Stimulated activated CD8-positive, alpha-beta memory T cell treated with anti-CD3 and anti-CD28 coated beads, Interleukin-4, amount 100 ng/mL, for 1 hour (primary cell): ENCODE measurements at places on chromosomes 1 and 21.

- no peak for DNase-seq
Measured at GRCh38 chr1:183593356-183593755, 3.1 kb upstream of the NCF2 start.

DNA sequence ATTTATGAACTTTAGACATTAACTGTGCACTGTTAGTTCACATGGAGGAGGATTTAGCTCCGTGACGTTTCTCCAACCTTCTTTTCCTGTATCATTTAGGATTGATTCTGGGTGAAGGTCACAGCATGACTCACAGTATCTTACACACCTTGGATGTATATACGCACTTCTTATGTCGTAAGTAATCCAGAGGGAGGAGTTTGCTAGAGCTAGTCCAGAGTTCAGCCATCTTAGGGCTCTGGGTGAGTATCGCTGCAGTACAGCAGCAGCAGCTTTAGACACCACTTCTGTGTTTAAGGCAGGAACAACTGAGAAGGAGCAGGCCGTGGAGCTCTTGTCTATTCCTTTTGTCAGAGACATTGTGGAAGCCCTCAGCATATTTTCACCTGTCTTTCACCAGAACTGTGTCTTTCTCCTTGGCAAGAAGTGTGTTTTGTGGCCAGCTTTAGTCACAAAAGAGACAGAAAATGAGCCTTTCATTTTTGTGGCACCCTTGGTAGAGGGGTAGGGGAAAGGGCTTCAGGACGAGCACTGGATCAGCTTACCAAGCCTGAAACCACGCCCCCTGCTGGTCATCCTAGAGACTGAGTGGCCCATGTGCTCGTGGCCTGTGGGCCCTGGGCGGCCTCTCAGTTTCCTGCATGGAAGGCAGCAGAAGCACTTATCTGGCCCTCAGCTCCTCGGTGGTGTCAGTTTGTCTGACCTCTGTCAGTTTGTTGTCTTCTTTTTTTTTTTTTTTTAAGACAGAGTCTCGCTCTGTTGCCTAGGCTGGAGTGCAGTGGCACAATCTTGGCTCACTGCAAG, 64.0 kb downstream of the ADARB1 start:
- DNase-seq: peak; percentile 41

- peak; percentile 12 for DNase-seq
Measured at GRCh38 chr1:161486806-161487741, 18.2 kb upstream of the FCGR2A start.

- DNase-seq: no peak
Measured at GRCh38 chr21:39182484-39183271, 573 bp downstream of the PSMG1 start.

GRCh38 chr1:62891956-62892562, 108.1 kb downstream of the ATG4C start:
- no peak for DNase-seq

- DNase-seq: no peak
Measured at GRCh38 chr1:66359815-66360214, 174.1 kb upstream of the SGIP1 start.

- no peak for DNase-seq
Measured at GRCh38 chr21:33993286-33994231, 78.0 kb upstream of the ATP5PO start.

DNA sequence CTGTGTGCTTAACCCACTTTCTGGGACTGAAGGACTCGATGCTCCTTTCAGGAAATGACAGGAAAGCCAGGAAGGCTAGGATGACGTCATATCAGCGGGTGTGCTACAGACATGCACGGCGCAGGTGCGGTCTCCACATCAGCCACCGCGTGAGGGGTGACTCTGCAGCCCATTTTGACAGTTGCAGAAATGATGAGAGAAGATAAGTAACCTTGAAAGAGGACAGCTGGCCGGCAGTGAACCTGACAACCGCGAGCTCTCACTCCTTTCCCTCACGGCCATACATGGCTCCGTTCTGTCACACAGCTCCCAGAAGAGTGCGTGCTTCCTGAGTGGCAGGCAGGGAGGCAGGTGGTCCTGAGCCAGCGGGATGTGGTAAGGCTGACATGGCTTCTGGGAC, 1.7 kb upstream of the KRTAP10-5 start:
- DNase-seq: no peak

DNA sequence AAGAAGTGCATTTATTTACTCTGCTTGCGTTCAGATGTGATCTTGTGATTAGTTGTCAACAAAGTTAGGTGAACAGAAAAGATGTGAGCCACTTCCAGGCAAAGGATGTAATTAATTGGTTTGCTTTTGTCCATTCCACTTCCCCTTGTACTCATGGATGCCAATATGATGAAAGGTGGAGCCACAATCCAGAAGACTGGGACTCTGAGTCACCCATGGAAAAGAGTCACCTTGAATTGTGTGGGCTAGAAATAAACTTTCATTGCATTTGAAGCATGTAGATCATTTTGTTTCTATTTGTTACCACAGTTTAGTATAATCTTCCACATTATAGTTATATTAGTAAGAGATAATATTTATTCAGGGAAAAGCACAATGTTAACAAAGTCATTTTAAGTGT, 684.2 kb downstream of the LTN1 start:
- no peak for DNase-seq

- no peak for DNase-seq
Measured at GRCh38 chr1:9378801-9379200, 86.1 kb downstream of the SPSB1 start.

DNA sequence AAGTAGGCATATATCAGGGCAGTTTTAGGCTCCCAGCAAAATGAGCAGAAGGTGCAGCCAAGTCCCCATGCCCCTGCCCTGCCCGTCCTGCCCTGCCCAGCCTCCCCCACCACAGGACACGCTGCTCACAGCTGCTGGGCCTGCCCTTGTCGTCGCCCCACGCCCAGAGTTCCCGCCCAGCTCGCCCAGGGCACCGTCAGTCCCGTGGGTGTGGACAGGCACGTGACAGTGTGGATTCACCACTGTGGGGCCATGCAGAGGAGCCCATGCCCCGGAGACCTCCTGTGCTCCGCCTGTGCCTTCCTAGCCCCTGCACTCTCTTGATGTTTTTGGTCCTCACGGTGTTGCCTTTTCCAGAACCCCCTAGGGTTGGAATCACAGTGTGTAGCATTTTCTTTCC, 7.0 kb downstream of the FAAP20 start:
- no peak for DNase-seq

GRCh38 chr1:27600498-27601175, 3.3 kb downstream of the AHDC1 start:
- DNase-seq: no peak

GRCh38 chr1:182211386-182211785, 149.9 kb upstream of the ZNF648 start:
- no peak for DNase-seq

- no peak for DNase-seq
Measured at GRCh38 chr1:202551683-202552082, 158.6 kb downstream of the SYT2 start.

DNA sequence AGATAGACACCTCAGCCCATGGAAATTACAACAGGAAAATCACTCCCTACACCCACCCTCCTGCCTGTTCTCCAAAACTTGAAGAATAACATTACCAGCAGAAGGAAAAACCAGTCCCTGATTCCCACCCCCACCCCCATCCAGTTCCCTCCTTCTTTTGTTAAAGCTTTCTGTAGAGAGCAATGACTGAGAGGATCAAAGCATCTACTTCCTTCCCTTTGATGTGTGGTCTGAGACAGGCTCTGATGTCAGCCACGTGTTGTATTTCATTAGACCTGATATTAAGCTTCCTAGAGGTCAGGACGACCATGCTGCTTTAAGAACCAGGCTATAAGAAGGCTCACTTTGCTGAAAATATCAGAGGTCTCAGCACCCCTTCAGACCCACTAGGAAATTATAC, 73.9 kb upstream of the HAO2 start:
- DNase-seq: no peak

- DNase-seq: peak; percentile 17
Measured at GRCh38 chr21:29376556-29376955, 77.8 kb downstream of the BACH1 start.

DNA sequence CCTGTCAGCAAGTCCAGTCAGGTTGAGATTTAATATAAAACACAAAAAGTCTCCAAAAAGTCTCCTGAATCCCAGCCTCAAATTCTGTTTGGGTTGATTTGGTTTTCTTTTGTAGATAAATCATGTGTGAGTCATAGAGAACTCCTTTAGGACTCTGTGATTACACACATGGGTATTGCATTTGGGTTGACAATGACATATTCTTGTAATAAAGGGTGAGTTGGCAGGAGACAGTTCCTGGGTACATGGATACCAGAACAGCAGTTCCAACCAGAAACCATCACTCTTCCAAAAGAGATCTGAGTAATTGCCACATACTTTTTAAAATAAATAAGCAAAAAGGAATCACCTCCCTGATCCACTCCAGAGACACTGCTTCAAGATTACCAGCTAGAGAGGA, 8.9 kb downstream of the CR2 start:
- no peak for DNase-seq

DNA sequence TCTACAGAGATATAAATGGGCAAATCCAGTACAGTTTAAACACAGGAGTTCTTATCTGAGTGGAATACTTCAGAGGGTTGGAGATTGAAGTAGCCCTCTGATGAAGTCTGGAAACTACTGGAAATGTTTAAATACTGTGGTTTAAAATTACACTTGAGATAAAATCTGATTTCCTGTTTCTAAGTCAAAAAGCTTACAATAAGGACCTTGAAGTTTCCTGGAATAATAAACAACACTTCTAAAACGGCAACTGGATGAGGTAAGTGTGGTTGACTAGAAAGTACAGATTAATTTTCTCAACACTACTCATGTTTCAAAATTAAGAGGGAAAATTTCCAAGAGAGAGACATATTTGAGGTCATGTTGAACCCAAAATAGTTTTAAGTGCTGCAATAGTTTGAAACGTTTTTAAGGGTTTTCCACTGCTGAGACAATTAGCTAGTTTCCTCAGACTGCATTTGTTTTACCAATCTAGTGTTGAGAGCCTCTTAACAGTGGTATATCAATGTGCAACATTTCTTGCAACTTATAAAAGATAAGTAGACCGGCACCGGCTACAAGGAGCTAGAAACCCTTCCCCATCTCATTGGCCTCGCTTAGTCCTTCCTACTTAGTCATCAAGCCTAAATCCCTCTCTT, 27.4 kb downstream of the KCNA3 start:
- no peak for DNase-seq

DNA sequence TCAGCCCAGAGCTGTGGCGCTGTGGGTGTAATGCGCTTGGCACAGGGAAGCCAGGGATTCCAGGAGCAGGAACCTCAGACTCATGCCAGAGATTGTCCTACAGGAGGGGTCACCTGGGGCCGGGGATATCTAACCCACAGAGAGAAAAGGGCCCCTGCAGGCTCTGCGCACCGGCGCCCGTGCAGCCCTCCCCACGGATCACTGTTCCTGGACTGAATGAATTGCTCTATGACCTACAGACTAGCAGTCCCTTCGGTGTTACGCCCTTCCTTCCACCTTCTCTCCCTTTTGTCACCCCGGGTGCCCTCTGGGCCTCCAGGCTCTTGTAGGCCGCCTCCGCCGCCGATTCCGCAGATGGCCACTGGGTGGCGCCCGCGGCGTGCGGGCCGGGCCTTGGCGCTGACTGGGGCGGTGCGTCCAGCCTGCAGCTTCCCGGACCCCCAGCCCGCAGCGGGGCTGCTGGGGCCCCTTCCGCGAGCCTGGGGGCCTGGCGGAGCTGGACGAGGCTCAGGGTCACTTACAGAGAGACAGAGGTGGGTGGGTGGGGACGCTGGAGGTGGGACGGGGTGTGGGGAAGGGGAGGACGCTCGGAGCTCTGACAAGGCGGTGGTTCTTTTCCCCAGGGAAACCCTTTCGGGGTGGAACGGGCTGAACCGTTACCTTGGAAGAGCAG, 101.3 kb downstream of the IER5 start:
- DNase-seq: peak; percentile 46

GRCh38 chr1:39396671-39397070, 94.8 kb upstream of the BMP8A start:
- no peak for DNase-seq

- no peak for DNase-seq
Measured at GRCh38 chr1:42990757-42991346, 32.2 kb upstream of the SLC2A1 start.

DNA sequence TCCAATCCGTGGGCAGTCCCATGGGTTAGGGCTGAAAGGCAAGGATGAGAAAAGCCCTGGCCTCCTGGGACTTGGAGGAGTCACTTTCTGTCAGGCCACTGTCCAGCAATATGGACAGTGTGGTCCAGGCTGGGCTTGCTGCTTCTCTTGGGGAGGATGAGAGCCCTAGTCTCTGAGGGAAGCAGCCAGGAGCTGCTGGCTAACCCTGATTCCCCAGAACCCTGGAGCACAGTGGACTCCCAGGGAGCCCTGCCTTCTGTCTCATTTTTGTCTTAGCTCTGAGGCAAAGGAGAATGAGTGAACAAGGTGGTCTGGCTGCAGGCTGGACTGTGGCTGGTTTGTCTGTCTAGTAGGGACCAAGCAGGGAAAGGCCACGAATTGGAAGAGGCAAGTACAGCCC, 23.8 kb upstream of the EDN2 start:
- no peak for DNase-seq

GRCh38 chr1:53552981-53553733, 94.0 kb downstream of the DMRTB1 start:
- no peak for DNase-seq

- no peak for DNase-seq
Measured at GRCh38 chr1:61337981-61338848, 255.9 kb downstream of the NFIA start.

GRCh38 chr1:244271691-244272308, 179.9 kb downstream of the ADSS2 start:
- no peak for DNase-seq

DNA sequence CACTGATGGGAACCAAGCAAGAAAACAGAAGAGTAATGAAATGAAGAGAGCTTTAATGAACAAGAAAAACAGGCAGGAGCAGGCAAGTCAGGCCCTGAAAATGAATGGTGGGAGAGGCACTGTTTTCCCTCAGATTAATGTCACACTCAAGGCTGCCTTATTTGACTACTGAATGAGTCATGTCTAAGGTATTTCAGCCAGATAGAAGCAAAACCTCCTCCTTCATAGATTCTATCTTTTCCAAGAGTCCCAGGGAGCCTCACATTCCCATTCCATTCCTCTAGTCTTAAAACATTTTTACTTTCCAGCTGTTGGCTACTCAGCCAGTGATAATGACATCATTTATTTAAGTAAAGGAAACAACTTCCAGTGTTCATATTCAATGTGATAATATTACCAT, 228.4 kb upstream of the NRIP1 start:
- no peak for DNase-seq

- no peak for DNase-seq
Measured at GRCh38 chr21:26883768-26884167, 38.6 kb upstream of the ADAMTS1 start.

DNA sequence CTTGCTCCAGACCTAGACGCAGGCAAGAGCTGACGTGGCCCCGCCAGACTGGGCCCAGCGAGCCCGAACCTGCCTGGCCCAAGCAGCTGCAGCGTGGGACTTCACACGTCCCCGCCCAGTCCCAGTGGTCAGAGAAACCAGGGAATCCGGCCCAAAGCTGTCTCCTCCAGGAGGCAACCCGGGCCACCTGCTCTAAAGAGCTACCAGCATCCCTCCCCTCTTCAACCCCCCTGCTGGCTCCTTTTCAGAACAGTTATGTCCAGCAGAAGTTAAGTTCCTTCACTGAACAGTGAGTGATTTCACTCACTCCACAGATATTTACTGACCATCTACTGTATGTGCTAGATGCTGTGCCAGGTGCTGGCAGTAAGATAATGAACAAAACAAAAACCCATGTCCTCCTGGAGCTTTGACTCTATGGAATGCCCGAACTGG, 2.1 kb upstream of the EFNA1 start:
- DNase-seq: no peak

GRCh38 chr1:3353876-3354275, 100.6 kb upstream of the ARHGEF16 start:
- no peak for DNase-seq
